ENCODE measurements at places on chromosomes 6 and 20.

- DNase-seq: no peak
- peaks cover 4% of the 10 kb centered on the region for H3K4me1 ChIP-seq
- H3K36me3 ChIP-seq: no peaks in the 10 kb centered on the region
- H3K27ac ChIP-seq: no peak overlapping the region
Observed at GRCh38 chr6:117907601-117908245, 659 bp downstream of the SLC35F1 start.

DNA sequence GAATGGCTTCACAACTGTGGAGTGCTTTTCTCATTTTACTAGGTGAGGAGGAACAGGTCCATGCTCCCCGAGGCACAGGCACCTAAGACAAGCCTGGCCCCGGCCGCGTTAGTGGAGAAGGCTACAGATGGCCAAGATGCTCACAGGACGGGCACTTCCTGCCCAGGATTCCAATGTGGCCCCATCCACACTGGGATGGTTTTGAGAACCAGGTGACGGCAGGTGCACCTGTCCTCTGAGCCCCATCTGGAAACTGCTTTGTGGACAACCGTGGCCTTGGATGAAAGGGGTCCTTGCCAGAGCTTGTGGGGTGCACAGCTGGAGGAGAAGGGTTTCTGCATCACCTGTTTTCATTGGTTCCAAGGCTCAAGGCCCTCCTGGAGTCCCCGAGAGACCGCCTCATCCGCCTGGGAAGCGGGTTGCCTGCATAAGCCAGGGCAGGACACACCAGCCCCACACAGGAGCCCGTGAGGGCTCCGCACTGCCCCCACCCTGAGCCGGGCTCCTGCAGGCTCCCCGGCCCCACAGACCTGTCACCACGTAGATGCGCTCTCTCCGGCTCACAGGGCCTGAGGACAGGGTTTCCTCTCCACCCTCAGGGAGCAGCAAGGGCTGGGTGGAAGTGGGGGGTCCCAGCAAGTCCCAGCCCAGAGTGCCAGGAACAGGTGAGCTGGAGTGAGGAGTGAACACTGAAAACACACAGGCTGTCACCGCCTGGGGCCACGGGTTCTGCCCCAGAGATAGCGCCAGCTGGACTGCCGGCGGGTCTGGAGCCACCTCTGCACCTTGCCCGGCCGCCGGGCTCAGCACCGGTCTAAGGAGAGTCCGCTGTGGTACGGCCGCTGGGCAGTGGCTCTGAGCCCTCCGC, 18.3 kb downstream of the NTSR1 start:
- no peak overlapping the region for H3K4me3 ChIP-seq

DNA sequence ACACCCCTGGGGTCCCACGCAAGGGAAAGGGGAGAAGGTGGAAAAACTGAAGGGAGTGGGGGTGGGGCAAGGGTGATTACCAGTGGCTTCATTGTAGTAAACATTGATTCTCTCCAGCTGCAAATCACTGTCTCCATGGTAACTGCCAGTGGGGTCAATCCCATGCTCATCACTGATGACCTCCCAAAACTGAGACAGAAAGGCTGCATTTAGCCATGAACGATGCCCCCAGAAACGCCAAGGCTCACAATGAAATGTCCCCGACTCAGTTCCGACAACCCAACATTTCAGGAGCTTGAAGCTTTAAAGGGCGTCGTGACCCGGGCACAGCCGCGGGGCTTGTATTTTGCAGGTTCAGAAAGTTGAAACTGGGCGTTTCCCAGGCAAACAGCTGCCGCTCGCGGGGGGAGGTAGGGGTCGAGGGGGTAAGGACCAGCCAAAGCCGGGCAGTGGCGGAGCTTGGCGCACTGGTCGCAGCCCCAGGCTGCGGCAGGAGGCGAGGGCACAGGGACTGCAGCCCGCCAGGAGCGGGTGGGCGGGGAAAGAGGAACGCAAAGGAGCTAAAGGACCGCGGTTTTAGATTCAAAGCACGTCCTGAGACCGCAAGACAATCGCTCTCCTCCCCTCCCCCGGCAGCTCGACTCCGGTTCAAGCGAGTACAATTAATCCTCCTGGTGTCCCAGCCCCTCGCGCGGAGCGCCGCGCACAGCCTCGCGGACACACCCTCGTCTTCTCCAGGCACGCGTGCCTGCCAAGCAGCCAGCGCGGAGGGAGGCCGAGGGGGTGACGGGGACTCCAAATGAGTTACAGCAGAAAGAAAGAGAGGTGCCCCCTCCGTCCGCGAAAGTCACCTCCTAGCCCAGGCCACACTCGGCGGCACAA, 731 bp downstream of the TUBB2B start:
- no peaks in the 10 kb centered on the region for H3K36me3 ChIP-seq
- no peak overlapping the region for H3K4me3 ChIP-seq
- no peak for DNase-seq
- H3K27me3 ChIP-seq: peaks cover 57% of the 10 kb centered on the region
- H3K4me1 ChIP-seq: peaks cover 49% of the 10 kb centered on the region

DNA sequence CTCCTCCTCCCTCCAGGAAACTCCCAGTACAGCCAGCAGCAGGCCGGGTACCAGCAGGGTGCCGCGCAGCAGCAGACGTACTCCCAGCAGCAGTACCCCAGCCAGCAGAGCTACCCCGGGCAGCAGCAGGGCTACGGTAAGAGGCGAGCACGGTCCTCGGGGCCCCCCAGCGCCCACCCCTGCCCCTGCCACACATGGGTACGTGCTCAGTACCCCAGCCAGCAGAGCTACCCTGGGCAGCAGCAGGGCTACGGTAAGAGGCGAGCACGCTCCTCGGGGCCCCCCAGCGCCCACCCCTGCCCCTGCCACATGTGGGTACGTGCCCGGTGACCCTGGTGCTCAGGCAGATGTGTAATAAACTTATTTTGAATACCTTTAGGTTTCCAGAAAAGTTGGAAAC, 10.2 kb upstream of the MTG2 start:
- H3K36me3 ChIP-seq: peaks cover 5% of the 10 kb centered on the region
- H3K27me3 ChIP-seq: no peaks in the 10 kb centered on the region

DNA sequence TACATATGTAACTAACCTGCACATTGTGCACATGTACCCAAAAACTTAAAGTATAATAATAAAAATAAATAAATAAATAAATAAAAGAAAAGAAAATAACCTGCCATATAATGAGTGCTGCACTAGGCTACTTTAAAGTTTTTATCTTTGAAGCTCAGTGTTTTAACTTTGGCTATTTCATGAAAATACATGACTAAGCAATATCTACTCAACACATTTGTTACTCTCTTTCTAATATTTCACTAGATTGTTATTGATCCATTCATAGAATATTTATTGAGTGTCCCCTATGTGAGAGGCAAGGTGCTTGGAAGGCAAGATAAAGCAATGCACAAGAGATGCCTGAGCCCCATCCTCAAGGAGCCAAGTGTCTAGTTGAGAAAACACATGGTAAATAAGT, 221.7 kb downstream of the SLC35F1 start:
- no peaks in the 10 kb centered on the region for H3K27me3 ChIP-seq
- no peaks in the 10 kb centered on the region for H3K36me3 ChIP-seq
- H3K27ac ChIP-seq: no peak overlapping the region
- no peaks in the 10 kb centered on the region for H3K4me1 ChIP-seq

DNA sequence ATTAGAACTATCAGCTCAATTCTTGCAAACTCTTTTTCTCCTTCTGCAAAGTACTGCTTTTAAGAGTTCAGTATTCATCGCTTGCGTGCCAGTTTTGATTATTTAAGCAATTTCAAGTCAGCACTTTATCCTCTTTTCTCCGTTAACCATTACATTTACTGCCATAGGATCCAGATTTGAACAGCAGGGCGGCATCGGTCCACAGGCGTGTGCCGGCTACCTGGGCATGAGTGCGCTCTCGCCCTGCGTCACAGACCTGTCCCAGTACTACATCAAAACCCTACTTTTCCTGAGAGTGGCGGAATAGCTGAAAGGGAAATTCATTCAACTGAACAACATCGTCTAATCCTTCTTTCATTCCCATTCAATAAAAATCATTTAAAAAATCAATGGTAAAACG, 53.4 kb downstream of the MYLK4 start:
- no peaks in the 10 kb centered on the region for H3K36me3 ChIP-seq
- no peak overlapping the region for H3K4me3 ChIP-seq

GRCh38 chr6:79711167-79711566, 80.0 kb downstream of the SH3BGRL2 start:
- H3K4me1 ChIP-seq: no peaks in the 10 kb centered on the region
- H3K36me3 ChIP-seq: no peaks in the 10 kb centered on the region
- no peaks in the 10 kb centered on the region for H3K27me3 ChIP-seq
- no peak overlapping the region for H3K4me3 ChIP-seq

- H3K4me1 ChIP-seq: no peaks in the 10 kb centered on the region
- no peak overlapping the region for H3K27ac ChIP-seq
- no peaks in the 10 kb centered on the region for H3K36me3 ChIP-seq
Observed at GRCh38 chr20:24894488-24894887, 54.6 kb upstream of the CST7 start.

DNA sequence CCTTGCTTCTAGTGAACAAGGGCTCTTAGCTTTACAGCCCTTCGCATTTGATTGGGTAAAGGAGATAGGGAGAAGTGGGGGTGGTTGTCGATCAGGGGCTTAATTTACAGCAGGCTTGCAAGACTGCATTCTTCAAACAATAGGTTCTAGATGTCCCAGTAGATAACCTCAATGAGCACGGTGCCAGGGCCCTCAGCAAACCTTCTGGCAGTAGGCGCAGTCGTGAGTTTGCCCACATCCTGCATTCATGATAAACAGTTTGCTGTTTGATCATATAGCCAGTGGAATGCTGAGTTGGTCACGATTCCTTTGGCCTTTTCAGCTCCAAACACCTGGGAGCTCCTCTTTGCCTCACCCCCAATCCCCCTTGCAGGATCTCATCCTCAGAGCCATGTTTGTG, 27.5 kb downstream of the SUN5 start:
- no peak overlapping the region for H3K27ac ChIP-seq
- H3K36me3 ChIP-seq: no peaks in the 10 kb centered on the region

GRCh38 chr6:109867970-109868358, 110.1 kb upstream of the GPR6 start:
- no peak for DNase-seq
- no peaks in the 10 kb centered on the region for H3K27me3 ChIP-seq
- no peaks in the 10 kb centered on the region for H3K4me1 ChIP-seq
- no peaks in the 10 kb centered on the region for H3K36me3 ChIP-seq
- no peak overlapping the region for H3K27ac ChIP-seq

DNA sequence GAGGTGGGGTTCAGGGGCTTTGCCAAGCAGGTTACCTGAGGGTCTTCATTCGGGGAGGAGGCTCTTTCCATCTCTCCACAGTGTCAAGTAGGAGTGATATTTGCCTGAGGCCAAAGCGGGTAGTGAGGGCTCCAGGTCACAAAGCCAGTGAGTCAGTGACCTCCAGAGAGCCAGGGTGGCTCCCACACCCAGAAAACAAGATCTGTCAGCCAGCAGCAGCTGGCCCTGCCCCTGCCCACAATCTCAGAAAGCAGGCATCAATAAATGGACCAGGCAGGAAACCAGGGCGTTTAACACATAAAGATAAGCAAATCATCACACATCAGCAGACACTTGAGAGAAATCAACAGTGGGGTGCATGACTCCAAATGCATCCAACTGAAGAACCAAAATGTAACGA, 250.8 kb downstream of the CDH26 start:
- no peaks in the 10 kb centered on the region for H3K36me3 ChIP-seq
- DNase-seq: no peak
- H3K27ac ChIP-seq: peak overlapping the region; percentile 38
- no peak overlapping the region for H3K4me3 ChIP-seq
- no peaks in the 10 kb centered on the region for H3K27me3 ChIP-seq

DNA sequence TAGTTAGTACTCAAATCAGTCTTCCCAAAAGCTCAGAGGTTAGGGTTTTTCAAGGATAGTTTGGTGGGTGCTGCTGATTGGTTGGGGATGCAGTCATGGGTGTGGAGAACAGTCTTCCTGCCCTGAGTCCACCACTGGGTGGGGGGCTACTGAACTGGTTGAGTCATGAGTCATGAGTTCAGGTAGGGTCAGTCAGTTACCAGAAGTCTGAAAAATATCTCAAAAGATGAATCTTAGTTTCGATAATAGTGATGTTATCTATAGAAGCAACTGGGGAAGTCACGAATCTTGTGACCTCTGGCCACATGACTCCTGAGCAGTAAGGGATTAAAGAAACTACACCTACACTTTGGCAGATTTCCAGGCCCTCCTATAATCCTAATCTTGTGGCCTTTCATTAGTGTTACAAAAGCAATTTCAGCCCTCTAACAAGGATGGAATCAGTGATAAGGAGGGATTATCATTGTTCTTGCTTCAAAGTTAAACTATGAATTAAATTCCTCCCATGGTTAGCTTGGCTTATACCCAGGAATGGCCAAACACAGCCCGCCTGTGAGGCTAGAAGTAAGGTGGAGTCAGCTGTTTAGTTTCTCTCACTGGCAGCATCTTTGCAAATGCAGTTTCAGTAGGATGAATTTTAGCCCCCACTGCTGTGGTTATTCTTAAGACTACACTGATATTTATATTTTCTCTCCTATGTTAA, 33.3 kb upstream of the NKAIN2 start:
- H3K4me1 ChIP-seq: no peaks in the 10 kb centered on the region
- no peak overlapping the region for H3K4me3 ChIP-seq
- no peak for DNase-seq
- H3K27me3 ChIP-seq: no peaks in the 10 kb centered on the region
- no peak overlapping the region for H3K27ac ChIP-seq

DNA sequence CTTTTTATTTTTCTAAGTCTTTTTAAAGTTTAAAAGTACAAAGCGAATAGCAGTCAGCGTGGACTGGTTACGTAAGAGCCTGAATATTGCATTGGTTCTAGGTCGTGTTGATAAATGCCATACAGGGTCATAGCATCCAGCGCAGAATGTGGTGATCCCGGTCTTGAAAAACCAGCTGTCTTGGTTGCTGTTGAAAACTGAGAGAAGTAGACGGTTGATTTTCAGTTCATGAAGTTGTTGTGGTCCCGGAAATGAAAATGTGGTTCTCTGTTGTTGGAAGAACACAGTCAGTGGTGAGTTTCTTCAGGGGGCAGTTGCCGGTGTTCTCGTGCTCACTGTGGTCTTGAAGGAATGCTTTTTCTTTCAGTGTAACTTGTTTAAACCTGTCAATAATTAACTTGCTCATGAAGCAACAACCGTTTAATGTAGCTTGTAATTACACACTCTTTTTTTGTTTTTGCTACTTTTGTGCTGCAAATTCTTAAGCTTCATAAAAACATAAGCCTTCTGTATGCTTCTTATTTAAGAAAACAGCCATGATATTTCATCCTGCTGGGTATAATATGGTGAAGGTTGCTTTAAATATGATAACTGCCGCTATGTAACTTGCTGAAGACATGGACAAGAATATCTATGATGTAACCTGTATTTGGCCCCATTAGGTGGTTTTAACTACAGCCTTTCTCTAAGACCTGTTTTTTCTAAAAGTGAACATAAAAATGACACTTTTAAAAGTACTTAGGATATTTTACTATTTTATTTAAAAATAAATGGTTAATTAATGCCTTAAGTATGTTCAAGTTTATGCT, 64.8 kb upstream of the KIF25 start:
- no peak overlapping the region for H3K4me3 ChIP-seq
- H3K27ac ChIP-seq: no peak overlapping the region
- H3K4me1 ChIP-seq: no peaks in the 10 kb centered on the region
- no peaks in the 10 kb centered on the region for H3K36me3 ChIP-seq
- no peak for DNase-seq
- no peaks in the 10 kb centered on the region for H3K27me3 ChIP-seq

GRCh38 chr6:132413499-132413802, 12.2 kb upstream of the MOXD1 start:
- H3K4me3 ChIP-seq: no peak overlapping the region
- no peaks in the 10 kb centered on the region for H3K4me1 ChIP-seq
- no peaks in the 10 kb centered on the region for H3K36me3 ChIP-seq
- DNase-seq: no peak
- H3K27ac ChIP-seq: no peak overlapping the region
- H3K27me3 ChIP-seq: peaks cover 3% of the 10 kb centered on the region

All from natural killer cell (primary cell).